ENCODE measurements at places on chromosomes 3 and 15.

DNA sequence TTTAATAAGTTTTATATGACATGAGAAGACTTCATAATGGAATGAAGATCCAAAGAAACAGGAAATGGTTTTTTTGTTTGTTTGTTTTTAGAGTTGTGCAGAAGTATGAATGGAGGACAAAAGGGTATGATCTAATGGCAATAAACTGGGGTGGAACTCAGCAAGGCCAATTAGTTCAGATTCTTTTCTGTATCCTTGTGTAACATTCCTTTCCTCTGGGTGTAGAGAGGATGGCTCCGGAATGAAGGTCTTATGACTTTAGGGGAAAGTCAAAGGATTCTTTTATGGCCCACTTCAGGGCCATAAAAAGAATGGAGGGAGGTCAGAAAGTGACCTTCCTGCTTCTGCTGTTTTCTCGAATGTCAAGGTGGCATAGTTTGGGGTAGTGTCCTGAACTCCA lies 152.6 kb downstream of the DPH6 start:
- no peak for DNase-seq

GRCh38 chr15:27820722-27821121 lies 278.4 kb downstream of the OCA2 start:
- peak; percentile 3 for DNase-seq

- peak; percentile 50 for DNase-seq
These were observed 30.5 kb downstream of the ALS2CL start for GRCh38 chr3:46662771-46663551.

DNA sequence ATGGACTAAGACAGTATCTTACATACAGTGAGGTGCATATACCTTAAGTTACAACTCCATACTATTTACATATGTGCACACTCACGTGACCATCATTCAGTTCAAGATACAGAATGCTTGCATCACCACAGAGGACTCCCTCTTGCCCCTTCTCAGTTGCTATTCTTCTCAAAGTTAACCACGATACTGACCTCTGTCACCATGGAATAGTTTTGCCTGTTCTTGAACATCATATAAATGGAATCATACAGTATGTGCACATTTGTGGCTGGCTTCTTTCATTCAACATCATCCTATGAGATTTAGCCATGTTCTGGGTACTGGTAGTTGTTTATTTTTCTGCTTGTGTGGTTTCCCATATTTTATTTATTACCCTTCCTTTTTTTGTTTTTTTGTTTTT lies 10.4 kb upstream of the ZSCAN2 start:
- no peak for DNase-seq
